ENCODE measurements at places on chromosomes 16 and 17.

GRCh38 chr17:34633351-34633750 lies 54.0 kb downstream of the TMEM132E start:
- DNase-seq: no peak

- no peak for DNase-seq
Measured at GRCh38 chr17:61757168-61757567, 106.2 kb downstream of the BRIP1 start.

DNA sequence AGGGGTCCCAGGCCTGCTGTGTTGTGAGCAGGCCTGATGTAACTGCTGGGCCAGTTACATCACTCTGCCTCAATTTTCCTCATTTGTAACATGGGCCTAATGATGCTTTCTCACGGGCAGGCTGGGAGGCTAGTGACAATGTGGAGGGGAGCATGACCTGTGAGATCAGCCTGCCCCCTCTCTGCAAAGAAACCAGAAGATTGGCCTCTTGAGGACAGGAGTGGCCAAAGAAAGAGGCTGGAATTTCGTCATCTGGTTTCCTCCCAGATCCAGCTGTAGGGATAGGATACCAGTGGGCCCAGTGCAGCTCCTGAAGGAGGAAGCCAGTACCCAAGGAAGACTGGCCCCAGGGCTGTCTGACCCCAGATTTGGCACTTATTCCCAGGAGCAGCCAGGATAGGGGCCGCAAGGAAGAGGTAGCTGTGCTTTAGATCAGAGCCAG lies 615 bp upstream of the SREBF1 start:
- no peak for DNase-seq

- DNase-seq: no peak
Measured at GRCh38 chr16:88768071-88768783, 16.8 kb downstream of the PIEZO1 start.

- no peak for DNase-seq
Measured at GRCh38 chr17:66413559-66414520, 111.4 kb downstream of the PRKCA start.

- no peak for DNase-seq
Measured at GRCh38 chr17:69959283-69959682, 115.7 kb upstream of the KCNJ16 start.

GRCh38 chr17:76104140-76104895 lies 731 bp upstream of the EXOC7 start:
- no peak for DNase-seq

DNA sequence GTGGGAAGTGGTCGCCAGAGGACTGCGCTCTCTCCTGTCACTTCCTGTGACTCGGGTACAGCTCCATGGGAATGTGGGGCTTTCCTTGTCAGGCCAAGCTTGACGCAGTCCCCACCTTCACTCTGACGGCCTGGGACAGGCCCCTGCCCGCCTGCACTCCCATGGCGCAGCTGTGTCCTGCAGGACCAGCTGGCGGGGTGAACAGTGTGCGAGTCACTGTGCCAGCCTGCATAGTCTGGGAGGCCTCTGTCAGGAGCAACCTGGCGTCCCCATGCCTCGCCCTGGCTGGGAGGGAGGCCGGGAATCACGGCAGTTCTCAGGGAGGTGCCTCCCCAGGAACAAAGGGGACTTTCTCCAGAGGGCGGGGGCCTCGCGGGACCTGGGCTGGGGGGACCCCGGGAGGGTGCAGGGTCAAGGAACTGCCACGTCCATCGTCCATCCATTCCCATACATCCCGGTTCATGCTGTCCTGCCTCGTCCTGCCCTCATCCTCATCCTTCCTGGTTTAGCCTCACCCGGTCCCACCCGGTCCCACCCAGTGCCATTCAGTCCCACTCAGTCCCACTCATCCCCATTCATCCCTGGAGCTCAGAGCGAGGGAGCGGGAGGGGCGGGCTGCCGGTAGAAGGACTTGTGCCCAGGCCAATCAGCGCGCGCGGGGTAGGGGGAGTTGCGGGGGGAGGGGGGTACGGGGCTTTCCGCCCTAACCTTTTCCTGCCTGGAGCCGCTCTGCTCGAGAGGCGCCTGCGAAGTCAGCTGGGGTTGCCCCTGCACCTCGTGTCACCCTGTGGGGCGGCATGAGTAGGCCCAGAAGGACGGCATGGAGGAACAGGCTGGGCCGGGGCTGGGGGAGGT lies 13.4 kb downstream of the FLYWCH1 start:
- no peak for DNase-seq

DNA sequence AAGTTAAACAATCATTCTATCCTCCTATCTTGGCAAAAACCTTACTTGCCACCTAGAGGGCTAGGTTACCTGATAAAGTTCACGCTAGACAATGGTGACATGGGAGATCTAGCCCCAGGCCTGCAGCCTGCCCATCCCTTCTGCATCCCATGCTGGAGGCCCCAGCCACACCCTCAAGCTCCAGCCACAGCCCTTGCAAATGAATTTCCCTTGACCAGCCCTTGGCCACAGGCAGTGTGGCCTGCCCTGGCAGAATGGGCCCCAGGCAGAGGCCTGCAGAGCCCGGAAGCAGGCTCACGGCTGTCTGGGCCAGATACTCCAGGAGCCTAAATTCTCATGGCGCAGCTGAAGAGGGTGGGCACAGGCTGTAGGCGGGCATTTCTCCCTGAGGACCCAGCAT lies 14.9 kb downstream of the WNT3 start:
- DNase-seq: no peak

- DNase-seq: no peak
Measured at GRCh38 chr16:10485159-10485558, 95.2 kb downstream of the EMP2 start.

DNA sequence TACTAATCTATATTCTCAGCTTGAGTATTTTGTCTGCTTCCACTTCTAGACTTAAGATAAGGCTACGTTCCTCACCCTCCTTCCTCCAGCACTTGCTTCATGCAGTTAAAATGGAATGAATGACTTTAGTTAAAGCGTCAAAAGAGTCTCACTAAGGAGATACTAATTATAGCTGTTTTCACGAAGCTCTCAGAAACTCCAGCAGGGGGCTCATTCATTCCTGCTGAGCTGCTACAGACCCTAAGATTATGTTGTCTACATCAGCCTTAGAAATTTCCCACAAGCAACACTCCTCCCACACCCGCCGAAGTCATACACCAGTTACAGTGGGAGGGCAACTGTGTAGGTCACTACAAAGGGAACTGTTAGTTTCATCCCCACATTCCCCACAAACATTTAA lies 57.0 kb upstream of the KIFC3 start:
- DNase-seq: no peak
